ENCODE measurements at places on chromosomes 7 and 10. TPM values are rescaled to one million over a fixed set of nuclear protein-coding genes. Genes with fewer than 3 reads are reported as not detected.
A peak's percentile ranks its signal among the peaks of the same experiment; 100 is the strongest.

DENND2A gene
- 0.60 TPM for total RNA-seq

RBP4 gene
- not detected for total RNA-seq

EFCAB10 gene
- not detected for total RNA-seq

DNA sequence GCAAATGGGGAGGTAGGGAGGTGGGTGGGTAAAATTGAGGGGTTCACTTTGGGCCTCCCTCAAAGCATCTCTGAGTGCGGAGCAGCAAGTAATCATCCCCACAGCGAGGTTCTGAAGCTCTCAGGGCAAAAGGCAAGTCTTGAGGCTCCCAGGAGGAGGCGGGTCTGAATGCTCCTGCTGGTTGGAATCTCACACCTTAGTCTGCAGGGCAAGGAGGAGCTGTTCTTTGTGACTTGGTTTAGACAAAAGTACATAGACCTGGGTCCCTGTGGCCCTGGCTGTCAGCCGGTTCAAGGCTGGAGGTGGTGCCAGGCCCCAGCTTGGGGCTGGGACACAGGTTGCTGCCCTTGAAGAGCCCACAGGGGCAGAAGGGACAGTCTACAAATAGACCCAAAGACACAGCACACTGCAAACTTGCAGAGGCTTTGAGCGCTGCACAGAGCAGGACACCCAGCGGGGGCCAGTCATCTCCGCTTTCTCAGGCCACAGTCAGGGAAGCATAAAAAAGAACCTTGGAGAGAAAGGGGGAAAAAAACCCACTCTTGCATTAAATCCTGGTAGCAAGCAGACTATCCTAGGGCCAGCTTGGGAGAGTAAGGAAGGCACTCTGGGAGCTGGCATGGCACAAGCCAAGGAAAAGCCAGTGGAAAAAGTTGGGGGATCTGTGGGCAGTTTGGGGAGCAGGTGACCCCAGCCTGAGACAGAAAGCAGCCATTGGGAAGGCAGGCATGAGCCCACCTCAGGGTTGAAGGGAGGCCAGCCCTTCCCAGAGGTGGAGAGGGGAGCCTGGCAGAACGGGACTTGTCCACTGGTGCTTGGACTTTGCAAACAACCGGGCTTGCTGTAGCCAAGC, 926 bp upstream of the C10orf71 start:
- no peak for DNase-seq

GRID1 gene
- not detected for total RNA-seq

GRCh38 chr7:79293655-79294142, 159.8 kb downstream of the MAGI2 start:
- DNase-seq = peak; percentile 48

DNA sequence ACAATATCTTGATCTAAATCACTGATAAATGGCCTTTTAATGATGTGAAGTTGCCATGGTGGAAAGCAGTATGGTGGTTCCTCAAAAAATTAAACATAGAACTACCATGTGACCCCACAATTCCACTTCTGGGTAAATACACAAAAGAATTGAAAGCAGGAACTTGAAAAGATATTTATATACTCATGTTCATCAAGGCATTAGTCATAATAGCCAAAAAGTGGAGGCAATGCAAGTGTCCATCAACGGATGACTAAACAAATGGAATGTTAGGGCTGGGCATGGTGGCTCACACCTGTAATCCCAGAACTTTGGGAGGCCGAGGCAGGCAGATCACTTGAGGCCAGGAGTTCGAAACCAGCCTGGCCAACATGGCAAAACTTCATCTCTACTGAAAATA, 2.0 kb upstream of the DNAJC12 start:
- DNase-seq = peak; percentile 27

SPDYE6 gene
- not detected for total RNA-seq

DNA sequence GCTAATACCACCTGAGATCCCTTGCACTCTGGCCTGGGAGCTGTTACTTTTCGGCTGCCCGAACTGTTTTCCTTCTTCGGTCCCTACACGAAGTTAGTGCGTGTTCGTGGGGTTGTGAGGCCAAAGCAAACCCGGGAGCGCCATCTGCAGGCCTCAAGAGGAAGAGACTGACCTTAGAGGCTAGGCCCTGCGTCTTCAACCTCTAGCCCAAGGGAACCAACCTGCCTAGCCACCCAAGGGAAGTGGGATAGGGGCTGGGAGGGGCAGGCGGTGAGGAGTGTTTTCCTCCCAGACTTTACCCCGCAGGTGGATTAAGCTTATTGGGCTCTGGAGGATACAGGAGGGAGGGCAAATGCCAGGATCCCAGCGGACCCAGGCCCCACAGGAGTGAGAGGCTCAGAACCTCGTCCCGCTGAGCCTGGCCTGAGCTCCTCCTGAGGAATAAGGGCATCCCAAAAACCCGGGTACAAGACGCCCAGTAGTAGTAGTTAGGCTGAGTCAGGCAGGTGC, 1.7 kb upstream of the PAX2 start:
- peak; percentile 3 for DNase-seq

STOX1 gene
- total RNA-seq = 0.06 TPM

DNA sequence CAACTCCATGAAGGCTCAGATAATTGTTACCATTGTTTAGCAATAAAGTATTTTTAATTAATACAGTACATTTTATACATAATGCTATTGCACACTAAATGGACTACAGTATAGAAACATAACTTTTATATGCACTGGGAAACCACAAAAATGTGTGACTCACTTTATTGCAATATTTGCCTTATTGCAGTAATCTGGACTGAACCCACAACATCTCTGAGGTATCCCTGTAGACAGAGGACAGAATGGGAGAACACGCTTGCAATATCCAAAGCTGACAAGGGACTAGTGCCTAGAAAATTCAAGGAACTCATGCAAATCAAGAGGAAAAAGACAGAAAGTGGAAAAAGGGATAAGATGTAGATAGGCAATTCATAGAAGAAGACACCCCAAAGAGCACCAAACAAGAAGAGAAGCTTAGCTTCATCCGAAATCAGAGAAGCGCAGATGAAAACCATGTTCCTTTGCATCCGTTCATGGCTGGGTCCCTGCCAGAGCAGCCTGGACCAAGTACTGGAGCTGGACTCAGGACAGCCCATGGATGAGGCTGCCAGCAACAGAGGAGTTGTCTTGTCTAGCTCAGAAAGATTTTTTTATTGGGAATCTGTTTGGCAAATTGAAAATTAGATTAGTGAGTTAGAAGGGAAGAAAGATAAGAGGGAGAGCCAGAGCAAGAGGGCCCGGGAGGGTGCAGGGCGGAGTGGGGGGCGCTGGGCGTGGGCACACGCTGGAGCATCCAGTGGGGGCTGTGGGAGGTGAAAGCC, 16.0 kb upstream of the GALNTL5 start:
- DNase-seq = peak; percentile 63

GRCh38 chr7:5139998-5140397, 50.0 kb upstream of the WIPI2 start:
- no peak for DNase-seq

AUTS2 gene
- total RNA-seq = not detected

DNA sequence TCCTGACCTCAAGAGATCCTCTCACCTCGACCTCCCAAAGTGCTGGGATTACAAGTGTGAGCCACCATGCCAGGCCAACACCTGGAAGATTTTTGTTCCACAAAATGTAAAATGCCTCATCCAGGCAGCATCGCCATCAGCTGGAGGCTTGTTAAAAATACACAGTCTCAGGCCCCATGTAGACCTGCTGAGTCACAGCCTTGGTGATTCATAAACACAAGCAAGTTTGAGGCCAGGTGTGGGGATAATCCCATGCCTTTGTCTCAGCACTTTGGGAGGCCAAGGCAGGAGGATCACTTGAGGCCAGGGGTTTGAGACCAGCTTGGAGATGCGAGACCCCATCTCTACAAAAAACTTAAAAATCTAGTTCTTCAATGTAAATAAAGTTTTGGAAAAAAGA, 49.1 kb upstream of the FOXK1 start:
- no peak for DNase-seq

DNA sequence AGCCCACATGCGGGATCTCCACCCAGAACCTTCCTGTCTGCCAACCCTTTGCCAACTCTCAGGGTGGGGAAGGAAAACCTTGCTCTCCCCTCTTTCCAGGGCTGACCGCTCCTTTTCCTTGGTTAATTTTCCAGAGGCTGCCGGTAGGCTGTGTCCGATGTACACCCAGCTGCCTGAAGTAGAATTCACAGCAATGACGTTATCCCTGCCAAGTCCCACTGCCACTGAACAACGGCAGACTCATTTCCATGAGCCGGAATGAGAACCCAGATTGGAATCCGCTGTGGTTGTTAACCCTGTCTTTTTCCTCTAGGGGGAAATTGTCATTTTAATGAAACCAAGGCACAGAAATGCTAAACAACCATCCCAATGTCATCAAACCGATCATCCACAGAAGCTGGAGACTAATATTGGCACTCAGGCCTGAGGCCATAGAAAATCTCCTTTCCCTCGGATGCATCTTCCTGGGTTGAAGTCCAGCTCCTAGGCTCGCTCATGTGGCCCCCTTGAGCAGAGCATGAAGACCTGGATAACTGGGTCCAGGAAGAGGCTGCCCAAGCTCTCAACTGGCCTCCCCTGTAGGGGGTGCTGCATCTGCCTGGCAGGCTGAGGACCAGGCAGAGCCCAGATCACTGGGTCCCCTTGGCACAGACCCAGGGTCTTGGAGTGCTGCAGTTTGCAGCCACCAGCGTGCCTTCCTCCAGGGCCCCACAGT, 30.4 kb downstream of the KLRG2 start:
- DNase-seq = peak; percentile 57

ASAH2 gene
- 3.1 TPM for total RNA-seq

DNA sequence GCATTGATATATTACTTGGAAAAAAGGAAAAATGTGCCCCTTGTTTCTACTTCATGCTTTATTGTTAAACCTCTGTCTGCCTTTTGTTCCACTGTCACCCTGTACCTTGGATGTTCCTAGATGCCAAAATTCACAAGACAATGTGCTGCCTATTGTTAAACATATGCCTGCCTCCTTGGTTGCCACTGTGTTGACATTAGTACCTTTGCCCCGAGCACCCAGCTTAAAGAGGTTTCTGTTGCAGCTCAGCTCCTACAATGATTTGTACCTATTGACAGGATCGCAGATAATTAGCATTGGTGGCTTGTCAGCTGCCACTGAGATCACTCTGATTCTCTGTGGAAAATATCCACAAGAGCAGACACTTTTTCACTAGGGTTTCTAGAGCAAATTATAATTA, 188.0 kb downstream of the KCND2 start:
- no peak for DNase-seq

OR9A2 gene
- total RNA-seq = not detected

HACD1 gene
- 84.6 TPM for total RNA-seq

- no peak for DNase-seq
Measured at GRCh38 chr10:36764823-36765222, 360.6 kb upstream of the ANKRD30A start.

DNA sequence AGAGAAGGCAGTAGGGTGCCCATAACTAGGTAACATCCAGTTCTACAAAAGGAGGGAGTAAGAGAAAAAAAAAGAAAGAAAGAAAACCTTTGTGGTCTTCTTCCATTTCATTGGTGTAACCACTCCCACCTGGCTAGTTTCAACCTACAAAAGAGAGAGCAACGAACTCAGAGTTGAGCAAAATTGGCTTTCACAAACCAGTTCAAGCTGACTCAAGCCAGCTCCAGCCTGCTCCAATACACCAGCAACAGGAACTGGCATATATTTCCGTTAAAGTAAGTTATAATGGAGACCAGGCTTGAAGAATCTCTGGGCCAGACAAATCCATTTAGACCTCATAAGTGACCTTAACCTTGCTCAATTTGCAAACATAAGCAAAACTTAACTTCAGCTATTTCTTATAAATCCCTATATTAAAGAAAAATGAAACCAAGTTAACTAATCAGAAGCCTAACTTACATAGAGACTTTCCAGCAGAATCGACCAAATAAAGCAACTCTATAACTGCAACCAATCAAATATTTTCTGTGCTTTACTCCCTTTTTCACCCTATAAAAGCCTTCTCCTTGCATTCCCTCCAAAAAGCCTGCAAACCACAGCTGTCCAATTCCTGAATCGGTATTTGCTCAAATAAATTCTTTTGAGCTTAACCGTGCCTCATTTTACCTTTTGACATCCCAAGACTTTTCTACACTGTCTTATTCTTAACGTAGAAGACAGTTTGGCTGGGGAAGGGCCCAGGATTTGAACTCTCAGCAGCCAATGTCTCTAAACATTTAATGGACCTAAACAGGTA, 10.1 kb downstream of the ANKRD22 start:
- no peak for DNase-seq

DNA sequence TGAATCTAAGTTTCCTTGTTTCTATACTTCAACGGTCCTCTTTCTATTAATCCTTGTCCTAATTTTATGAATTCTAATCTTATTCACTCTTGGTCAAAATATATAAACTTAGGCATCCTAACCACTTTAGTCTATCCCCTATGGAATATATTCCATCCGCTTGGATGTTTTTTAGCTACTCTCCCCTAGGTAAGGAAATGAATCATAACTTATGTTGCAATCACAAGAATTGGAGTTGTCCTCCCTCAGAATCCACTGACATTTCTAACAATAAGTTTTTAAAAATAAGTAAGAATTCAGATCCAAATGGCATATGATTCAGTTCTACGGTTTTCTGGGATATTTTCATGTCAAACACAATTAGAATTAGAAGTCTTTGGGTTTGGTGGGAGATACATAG, 1081.6 kb downstream of the SORCS1 start:
- DNase-seq = no peak

SLC13A1 gene
- total RNA-seq = not detected

DNA sequence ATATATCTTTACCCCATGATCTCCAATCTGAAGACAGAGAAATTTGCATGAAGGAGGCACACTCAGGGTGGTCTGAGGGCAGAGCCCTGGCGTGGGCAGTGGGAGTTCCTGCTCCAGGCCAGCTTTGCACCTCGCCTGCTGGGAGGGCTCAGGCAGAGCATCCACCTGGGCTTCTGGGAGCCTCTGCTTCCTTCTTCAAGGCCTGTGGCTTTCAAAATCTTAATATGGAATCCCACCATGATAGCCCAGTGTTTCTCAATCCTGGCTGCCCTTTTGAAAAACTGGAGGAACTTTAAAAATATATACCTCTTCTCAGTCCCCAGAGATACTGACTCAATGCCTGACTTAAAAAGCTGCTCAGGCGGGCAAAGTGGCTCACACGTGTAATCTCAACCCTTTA, 36.7 kb upstream of the PSAP start:
- no peak for DNase-seq

CDHR1 gene
- not detected for total RNA-seq

PTEN gene
- 64.4 TPM for total RNA-seq

- no peak for DNase-seq
Measured at GRCh38 chr10:83908506-83908905, 230.8 kb upstream of the GHITM start.

- DNase-seq = no peak
Measured at GRCh38 chr10:105797234-105797890, 1156.3 kb downstream of the SORCS3 start.
